ENCODE measurements at places on chromosomes 16 and 17.

- no peak for DNase-seq
Observed at GRCh38 chr16:54462151-54462651, 175.6 kb upstream of the IRX3 start.

GRCh38 chr16:88705801-88706228 is 393 bp downstream of the RNF166 start:
- DNase-seq, result no peak

DNA sequence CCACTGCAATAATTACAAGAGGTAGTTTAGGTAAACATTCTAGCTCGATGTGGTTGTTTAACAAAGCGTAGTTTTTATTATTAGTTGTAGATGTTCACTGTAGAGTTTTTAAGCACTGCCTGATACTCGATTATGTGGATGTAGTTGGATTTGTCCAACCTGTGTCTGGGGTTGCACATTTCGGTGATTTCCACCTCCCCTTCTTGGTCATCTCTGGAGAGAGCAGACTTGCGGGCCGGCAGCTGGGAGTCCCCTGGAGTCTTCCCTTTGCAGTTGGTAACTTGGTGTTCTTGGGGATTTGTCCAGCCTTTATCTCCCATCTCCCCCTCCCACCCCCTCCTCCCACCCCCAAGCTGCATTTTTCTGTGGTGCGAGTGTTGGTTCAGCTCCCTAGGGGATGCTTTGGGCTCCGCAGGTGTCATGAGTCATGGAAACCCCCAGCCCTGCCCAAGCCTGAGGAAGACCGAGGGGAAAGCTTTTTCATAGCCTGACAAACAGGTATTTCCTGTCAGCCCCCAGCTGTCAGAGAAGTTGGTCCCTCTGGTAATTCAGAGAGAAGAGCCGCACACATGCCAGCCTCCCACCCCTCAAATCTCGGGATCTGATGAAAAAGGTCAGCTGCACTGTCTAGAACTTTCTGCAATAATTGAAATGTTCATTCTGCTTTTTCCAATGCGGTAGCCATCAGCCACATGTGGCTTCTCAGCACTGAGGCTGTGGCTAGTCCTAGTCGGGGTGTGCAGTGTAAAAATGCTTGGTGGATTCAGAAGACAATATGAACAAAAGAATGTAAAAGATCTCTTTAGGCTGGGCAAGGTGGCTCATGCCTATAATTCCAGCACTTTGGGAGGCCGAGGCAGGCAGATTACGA is 50.3 kb downstream of the KSR1 start:
- DNase-seq, result no peak

DNA sequence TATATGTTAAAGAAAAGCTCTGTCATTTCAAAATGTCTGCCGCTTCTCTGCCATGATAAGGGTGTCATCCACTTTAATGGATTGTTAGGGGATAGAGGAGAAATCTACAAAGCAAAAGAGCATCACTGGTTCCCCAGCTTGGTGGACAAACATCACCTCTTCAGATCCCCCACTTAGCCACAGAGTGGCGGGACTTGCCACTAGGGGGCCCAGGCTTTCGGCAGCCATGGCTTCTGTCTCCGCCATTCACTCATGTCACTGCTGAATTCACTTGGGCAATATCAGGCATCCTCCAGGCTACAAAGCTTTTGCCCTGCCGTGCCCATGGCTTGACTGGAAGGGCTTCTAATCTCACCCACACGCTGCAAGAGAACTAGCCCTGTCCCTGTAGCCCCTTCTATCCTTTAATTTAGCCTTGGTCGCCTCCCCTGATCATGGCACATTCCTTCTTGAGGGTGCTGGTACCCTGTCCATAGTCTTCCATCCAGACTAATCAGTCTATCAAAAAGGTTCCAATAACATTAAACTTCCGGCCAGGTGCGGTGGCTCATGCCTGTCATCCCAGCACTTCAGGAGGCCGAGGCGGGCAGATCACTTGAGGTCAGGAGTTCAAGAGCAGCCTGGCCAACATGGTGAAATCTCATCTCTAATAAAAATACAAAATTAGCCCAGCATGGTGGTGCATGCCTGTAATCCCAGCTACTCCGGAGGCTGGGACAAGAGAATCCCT is 34.7 kb downstream of the SBK1 start:
- peak; percentile 28 for DNase-seq

- DNase-seq, result no peak
Observed at GRCh38 chr17:66946251-66946650, 18.3 kb upstream of the CACNG4 start.

DNA sequence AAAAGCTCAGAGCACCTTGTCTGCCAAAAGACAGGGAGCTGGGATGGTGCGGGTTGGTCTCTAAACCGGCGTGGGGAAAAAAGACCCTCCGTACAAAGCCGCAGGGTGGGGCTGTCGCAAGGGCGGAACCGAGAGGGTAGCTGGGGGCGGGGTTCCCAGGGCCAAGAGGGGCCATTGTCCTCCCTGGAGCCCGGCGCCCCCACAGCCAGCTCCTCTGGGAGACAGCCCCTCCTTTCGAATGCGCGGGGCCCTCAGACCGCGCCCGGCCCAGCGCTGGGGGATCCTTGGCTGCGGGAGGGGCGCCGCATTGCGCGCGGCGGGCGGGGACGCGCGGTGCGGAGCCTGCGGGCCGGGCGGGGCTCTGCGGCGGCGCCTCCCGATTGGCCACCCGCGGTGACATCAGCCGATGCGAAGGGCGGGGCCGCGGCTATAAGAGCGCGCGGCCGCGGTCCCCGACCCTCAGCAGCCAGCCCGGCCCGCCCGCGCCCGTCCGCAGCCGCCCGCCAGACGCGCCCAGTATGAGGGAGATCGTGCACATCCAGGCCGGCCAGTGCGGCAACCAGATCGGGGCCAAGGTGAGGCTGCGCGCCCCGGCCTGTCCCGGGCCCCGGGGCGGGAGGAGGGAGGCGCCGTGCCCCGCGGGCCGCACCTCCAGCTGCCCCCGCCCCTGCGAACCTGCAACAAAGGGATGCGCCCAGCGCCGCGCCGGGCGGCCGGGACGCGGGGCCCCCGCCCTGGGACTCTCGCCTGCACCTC is at the start of gene TUBB3:
TSS of gene TUBB3 (plus strand) at position 459 of the 756 bp plus-strand sequence. CDS start at position 519, 60 bp downstream.
- DNase-seq, result no peak

GRCh38 chr17:54882371-54882770 is 18.3 kb upstream of the TOM1L1 start:
- DNase-seq, result no peak

DNA sequence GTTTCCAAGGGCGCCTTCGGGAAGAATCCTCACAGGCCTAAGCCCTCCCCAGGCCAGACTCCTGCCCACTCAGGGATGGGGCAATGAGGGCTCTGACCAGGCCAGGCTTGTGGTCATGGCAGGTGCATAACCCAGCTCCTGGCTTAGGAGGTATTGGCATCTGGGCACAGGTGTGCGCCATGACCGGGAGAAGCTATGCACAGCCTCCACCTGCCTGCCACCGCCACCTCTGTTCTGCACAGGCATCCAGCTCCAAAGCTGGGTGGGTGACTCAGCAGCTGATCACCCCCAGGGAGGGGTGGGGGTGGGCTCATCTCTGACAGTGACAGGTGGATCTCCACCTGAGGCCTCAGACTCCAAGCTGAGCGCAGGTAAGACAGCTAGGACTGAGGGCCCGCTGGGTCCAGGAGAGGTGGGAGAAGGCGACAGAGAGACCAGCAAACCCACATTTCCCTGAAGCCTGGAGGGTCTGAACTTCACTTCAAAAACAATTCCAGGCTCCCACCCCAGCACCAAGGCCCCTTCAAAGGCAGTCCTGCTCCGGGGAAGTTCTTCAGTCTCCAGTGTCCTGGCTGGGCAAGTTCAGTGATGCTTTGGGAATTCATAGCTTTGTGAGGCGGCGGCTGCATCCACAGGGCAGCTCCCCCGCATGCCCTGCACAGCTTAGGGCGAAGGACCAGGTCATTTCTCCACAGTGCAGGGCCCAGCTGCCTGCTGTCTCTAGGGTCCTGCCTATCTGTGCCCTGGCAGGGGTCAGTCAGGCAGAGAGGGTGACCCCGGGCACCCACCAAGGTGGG is 121.6 kb upstream of the SMURF2 start:
- no peak for DNase-seq

GRCh38 chr16:58393138-58393504 is 850 bp downstream of the GINS3 start:
- DNase-seq, result no peak

- DNase-seq, result no peak
Observed at GRCh38 chr16:78516006-78516736, 416.7 kb downstream of the WWOX start.

DNA sequence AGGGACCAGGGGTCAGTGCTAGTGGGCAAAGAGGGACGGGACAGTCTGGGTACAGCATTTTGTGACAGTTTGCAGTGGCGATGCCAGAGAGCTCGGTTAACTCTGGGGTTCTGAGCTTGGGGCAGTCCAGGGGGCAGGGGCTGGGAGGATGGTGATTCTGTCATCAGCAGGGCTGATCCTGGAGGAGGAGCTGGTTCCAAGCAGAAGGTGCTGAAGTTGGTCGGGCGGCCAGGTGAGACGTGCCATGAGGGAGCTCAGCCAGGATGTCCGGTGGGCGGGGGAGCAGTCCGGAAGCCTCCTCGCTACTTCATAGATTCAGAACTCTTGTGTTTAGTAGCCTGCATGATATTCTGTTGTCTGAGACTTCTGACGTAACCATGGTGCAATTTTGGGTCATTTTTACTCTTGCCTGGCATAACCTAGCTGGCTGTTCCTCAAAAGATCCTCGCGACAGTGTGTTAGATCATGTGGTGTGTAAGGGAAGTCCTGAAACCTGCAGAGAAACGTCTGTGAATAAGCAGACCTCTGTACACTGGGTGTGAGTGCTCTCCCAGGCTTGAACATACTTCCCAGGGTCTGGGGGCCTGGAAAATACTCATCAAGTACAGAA is 122.0 kb downstream of the CLEC16A start:
- no peak for DNase-seq

- no peak for DNase-seq
Observed at GRCh38 chr16:87657621-87658192, 55.4 kb downstream of the JPH3 start.

- peak; percentile 95 for DNase-seq
Observed at GRCh38 chr17:83051396-83052240, 27.8 kb upstream of the METRNL start.

DNA sequence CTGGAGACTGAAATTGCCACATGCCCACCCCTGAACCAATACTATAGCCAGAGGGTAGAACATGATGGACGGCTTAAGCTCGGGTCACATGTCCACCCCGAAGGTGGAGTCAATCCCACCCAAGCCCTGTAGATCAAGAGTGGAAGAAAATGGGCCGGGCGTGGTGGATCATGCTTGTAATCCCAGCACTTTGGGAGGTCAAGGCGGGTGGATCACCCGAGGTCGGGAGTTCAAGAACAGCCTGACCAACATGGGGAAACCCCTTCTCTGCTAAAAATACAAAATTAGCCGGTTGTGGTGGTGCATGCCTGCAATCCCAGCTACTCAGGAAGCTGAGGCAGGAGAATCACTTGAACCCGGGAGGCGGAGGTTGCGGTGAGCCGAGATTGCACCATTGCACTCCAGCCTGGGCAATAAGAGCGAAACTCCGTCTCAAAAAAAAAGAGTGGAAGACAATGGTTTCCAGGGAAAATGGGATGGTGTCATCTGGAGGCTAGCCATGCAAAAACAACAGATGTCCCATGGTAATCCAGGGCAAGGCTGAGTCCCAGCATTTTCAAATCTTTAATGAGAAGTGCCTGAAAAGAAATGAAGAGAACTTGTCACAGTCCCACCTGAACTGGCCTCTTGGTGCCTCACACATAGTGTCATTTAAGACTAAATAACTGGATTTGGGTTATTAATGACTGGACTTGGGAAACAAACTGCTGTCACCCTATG is 30.1 kb downstream of the CD300LF start:
- DNase-seq, result no peak

- DNase-seq, result no peak
Observed at GRCh38 chr17:43733956-43734355, 24.6 kb downstream of the SOST start.

DNA sequence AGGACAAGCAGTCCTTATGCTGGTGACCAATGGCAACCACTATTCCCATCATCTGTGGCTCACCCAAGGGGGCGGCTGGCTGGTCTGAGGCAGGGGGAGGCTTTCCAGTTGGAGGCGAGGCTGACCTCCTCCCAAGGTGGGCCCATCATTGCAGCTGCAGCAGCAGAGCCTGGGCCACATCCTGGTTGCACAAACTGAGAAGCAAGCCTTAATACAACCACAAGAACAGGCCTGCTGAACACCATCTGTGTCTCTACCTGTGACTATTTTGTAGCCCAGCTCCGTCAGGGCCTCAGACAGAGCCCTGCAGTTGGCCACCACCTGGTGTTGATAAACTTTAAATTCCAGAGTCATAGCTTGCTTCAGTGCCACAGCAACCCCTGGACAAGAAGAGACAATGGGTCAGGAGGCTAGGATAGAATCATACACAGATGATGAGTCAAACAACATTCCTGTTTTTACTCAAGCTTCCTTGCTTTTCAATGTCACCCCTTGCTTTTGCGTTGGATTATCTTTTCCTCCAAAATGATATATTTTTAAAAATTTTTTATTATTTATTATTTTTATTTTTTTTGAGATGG is 17.9 kb downstream of the SMCR8 start:
- DNase-seq, result no peak

DNA sequence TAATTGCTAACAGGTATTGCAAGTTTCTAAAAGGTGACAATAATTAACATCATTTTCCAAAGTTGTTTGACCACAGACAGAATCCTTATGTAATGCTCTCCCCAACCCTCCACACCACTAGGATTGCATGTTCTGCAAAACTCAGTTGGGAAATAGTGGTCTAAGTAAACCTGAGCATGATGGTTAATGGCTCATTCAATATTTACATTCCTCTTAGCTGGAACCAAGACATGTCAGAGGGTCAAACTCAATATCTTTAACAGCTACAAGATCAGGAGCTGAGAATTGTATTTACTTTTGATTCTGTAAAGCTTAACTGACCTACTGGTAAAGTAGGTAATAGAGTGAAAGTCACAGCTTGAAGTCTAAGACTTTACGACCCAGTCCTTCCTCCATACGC is 10.2 kb downstream of the MFSD6L start:
- no peak for DNase-seq

GRCh38 chr16:898216-898615 is 72.6 kb downstream of the LMF1 start:
- DNase-seq, result no peak

DNA sequence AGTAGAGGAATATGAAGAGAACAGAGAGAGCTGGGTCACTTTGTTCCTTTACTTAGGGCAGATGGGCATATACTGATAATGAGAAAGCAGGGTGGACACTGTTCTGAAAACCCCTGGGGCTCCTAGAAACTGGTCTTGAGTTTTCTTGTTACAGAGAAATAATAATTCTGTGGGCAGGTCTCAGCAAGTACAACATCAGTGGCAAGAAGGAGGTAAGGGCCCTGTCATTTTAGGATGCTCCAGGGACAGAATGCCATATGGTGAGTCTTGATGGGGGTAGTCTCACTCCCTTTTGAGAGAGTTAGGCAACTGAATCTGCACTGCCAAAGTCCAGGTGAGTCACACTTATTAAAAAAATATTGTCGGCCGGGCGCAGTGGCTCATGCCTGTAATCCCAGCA is 102.3 kb downstream of the KCNJ2 start:
- no peak for DNase-seq

DNA sequence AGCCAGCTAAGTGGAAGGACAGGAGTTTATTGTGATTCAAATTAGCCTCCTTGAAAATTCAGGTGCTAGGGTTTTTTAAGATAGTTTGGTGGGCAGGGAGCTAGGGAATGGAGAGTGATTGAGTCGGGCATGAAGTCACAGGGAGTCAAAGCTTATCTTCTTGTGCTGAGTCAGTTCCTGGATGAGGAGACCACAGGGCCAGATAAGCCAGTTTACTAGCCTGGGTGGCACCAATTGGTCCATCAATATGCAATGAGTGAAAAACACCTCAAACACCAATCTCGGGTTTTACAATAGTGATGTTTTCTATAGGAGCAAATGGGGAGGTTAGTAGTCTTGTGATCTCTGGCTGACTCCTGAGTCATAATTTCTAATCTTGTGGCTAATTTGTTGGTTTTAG is 165.1 kb downstream of the ABCC12 start:
- DNase-seq, result no peak

- DNase-seq, result peak; percentile 81
Observed at GRCh38 chr16:15055141-15056053, 477 bp downstream of the NTAN1 start.

Measured in activated naive CD4-positive, alpha-beta T cell (primary cell).